Liver (tissue), 10 donors: ENCODE measurements at places on chromosomes 11 and 22. TPM values are rescaled to one million over a fixed set of nuclear protein-coding genes. Genes with fewer than 3 reads are reported as not detected.

APLP2 gene
- total RNA-seq, result 190 TPM

OR8A1 gene
- not detected for total RNA-seq

TRIM51 gene
- not detected for total RNA-seq

GRCh38 chr11:114058026-114058706 lies 1.3 kb upstream of the ZBTB16 start:
- DNase-seq, result no peak

DNA sequence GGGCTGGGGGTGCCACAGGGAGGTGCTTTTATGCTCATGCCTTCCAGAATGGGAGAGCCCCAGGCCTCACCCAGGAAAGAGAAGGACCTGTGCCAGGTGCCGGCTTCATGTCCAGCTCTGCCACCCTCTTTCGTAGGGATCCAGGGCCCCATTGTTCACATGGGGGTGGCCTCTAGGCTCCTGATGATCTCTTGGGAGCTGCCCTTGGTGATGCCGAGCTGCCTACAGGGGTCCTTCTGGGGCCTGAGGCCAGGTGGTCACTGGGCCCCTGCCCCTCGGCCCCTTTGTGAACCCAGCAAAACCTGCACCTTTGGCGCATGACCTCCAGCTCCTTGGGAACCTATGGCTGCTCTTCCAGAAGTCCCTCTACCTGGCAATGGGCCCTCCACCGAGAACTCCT lies 41.4 kb upstream of the SMIM38 start:
- no peak for DNase-seq

DNA sequence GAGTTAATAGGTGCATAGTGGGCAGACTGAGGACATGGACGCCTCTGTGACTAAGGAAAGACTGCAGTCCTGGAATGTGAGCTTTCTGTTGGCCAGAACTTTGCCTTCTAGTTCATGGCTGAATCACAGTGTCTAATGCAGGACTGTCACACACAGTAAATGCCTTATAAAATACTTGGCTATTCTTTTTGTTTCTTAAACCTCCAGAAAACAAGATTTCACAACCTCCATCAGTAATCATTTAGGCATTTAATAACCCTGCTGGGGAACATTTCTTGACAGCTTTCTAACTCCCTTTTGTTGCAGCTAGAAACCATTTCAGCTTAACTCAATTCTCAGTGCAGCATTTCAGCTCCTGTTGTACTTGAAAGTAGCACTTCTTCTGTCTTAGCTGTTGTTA lies 335.8 kb upstream of the DDI1 start:
- no peak for DNase-seq

- no peak for DNase-seq
These were observed 71.4 kb downstream of the CHST1 start for GRCh38 chr11:45593992-45594391.

DNA sequence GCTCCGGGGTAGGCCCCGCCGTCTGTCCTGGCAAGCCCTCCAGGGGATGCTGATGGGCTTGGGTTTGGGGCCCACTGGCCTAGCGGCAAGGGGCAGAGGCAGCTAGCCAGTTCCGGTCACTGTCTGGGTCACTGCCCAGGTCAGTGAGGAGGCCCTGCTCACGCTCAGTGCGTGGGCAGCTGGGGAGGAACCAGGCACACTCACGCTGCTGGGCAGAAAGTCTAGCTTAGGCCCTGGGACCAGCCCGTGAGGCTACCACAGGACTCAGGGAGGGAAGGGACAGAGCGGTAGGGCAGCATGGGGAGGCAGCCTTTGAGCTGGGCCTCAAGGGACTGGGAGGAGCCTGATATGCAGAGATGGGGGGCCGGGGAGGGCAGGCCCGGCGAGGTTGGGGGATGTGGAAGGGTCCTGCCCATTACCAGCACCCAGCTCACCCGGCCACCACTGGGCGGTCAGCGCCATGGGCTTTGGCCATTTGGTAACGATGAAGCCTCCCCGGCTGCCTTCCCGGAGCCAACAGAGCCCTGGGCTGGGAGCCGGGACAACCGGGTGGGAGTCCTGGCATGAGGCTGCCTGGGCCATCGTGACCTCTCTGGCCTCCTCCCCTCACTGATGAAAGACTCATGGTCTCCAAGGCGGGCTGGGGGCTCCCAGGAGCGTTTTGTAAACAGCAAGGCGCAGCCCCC lies 14.2 kb downstream of the SHISAL1 start:
- DNase-seq, result no peak

DNA sequence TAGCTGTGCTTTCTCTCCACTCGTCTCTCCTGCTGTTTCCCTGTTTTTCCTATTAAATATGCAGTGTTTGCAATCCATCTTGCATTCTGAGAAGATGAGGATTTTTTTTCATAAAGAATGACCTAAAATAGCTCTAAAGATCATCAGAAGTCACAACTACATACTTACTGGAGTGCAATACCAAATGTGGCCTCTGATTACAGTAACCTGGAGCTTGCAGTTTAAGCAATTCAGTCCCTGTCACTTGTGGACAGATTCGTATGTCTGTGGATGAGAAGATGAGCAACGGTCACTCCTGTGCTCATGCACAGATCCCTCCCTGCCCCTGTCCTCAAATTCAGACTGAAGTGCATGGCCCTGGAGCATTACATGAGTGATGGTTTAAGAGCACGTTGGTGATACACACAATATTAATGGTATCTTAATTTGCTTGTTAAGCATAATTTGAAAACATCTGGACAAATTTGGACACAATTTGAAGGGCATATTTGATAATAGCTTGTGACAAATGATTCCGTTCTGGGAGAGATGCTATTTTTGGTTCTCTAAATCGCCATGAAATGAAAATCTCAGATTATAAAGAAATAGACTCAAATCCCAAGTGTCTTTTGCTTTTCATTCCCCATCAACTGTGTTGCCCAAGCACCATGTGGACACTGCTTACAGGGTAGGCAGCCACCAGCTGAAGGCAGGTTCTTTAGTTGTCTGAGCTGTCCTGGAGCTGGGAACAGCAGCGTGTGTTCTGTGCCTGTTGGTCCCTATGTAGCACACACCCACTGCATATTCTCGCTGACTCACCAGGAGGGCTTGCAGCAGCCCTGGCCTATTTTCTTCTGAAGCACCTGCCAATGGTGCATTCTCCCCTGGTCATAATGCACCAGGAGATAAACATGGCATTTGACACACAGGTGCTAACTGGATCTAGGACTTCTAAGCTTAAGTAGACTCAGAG lies 32.6 kb upstream of the PRAME start:
- DNase-seq, result no peak

DNA sequence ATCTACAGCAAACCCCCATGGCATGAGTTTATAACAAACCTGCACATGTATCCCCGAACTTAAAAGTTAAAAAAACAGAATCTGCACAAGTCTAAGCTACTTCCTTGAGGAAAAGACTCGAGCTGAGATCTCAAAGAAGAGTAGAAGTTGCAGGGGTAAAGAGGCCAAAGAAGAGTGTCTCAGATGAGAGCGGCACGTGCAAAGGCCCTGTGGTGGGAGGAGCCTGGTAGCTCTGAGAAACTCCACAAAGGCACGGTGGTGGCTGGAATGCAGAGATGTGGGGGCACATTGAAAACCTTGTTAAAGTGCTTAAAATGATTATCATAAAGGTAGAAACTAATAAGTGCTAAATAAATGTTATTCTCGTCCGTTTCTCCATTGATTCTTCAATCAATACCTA lies 103.2 kb upstream of the GRK3 start:
- no peak for DNase-seq

DNA sequence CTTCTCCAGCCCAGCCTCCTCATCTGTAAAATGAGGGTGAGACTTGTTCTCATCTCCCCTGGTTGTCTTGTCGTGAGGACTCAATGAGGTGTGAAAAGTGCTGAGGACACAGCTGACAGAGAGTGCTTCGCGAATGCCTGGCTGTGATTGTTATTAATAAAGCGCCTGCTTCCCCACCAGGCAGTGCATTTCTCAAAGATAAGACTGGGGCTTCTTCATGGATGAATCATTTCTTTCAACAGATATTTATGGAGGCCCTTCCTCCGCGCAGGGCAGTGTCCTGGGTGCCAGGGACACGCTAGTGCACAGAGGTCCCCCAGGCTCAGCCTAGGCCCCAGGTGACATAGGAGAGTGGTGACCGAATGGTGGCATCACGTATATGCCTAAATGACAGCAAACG lies 34.3 kb upstream of the SHISAL1 start:
- no peak for DNase-seq
